ENCODE measurements at places on chromosomes 16 and 17.

- DNase-seq = no peak
Measured at GRCh38 chr17:2703606-2704005, 8.0 kb downstream of the CLUH start.

- no peak for DNase-seq
Measured at GRCh38 chr17:59761385-59762048, 54.1 kb downstream of the VMP1 start.

GRCh38 chr17:1755252-1755826 lies 6.5 kb upstream of the SERPINF1 start:
- DNase-seq = peak; percentile 68

DNA sequence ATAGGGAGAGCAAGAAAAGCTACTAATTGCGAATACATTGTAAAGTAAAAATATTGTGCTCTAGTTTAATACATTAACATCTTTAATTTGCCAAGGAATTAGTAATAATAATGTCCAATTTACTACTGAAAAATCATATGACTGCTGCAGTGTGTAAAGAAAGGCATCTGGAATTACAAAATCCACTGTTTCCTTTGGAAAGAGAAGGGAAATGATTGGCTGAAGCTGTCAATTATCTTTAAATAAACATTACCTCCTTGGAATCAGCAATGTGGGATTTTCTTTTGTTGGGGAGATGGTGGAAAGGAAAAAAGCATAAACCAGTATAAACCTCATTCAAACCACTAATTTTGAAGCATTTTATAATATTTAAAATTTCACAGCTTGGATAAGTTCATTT lies 276.0 kb downstream of the MAP2K6 start:
- no peak for DNase-seq

DNA sequence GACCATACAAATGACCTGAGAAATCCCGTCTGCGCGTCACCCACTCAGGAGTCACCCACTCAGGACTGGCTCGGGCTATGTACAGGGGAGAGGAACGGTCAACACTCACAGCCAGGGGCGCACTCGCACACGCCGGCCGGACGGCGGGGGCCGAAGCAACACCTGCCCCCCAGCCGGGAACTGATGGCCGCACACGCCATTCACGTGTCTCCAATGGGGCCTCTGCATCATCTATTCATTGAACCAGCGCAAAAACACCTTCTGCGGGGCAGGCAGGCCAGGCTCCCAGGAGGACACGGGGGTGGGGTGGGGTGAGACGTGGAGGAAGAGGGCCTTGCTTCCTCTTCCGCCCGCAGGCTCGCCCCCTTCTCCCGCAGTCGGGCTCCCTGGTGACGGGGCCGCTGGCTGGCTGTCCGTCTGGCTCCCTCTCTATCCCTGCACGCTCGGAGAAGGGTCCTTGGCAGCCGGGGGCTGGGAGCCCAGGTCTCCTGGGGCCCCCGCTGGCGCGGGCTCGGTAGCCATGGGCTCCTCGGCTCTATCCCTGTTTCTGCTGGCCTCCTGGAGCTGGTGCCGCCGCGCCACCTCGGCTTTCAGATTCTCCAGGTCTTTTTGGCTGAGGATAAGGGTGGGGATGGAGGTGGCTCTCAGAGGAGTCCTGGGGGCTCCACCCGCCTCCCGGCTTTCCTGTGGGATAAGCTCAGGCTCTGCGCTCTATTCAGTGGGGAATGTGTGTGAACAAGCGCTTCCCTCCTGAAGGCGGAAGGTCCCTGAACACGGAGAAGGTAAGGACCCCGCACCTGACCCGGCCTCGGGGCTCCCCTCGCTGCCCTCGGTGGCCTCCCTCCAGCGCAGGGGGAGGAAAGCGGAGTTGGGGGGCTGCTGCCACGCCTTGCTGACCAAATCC lies 21.1 kb downstream of the CLUH start:
- DNase-seq = no peak
